Lung (tissue), 17 donors: ENCODE measurements at places on chromosomes 3 and 15. TPM values are rescaled to one million over a fixed set of nuclear protein-coding genes. Genes with fewer than 3 reads are reported as not detected.

Gene TMC3
- 0.03 TPM for total RNA-seq

Gene CRABP1
- not detected for total RNA-seq

Gene VGLL3
- 49.2 TPM for total RNA-seq

Gene ANKUB1
- total RNA-seq: 3.5 TPM

Gene CIB1
- 38.2 TPM for total RNA-seq

Gene CCDC39
- total RNA-seq: 6.7 TPM

Gene CD200R1
- total RNA-seq: 0.83 TPM

Gene CDC25A
- 1.4 TPM for total RNA-seq

Gene NEIL1
- total RNA-seq: 46.8 TPM

Gene PLS1
- 45.4 TPM for total RNA-seq

Gene TMEM266
- total RNA-seq: 4.4 TPM

Gene MORC1
- not detected for total RNA-seq

Gene CPEB1
- total RNA-seq: 3.8 TPM

DNA sequence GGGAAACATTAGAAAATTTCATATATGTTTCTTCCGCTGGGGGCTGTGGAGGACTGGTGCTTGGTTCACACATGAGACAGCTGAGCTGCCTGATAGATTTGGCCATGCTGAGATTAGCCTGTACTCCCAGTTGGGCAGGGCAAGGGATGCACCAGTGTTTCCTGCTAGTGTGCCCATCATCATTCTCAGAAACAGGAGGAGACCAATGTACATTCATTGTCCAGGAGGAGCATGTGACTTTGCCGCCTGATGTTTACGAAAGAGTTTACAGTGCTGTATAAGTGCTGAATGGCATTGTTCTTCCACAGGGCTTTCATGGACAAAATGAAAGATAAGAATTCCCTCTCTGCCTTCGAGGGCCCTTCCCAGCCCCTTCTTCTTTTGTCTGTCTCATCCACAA, 311.1 kb upstream of the THBS1 start:
- DNase-seq: no peak

- DNase-seq: no peak
Measured at GRCh38 chr3:10334459-10334858, 13.5 kb upstream of the SEC13 start.

GRCh38 chr3:182078316-182078715, 366.6 kb downstream of the SOX2 start:
- DNase-seq: no peak

DNA sequence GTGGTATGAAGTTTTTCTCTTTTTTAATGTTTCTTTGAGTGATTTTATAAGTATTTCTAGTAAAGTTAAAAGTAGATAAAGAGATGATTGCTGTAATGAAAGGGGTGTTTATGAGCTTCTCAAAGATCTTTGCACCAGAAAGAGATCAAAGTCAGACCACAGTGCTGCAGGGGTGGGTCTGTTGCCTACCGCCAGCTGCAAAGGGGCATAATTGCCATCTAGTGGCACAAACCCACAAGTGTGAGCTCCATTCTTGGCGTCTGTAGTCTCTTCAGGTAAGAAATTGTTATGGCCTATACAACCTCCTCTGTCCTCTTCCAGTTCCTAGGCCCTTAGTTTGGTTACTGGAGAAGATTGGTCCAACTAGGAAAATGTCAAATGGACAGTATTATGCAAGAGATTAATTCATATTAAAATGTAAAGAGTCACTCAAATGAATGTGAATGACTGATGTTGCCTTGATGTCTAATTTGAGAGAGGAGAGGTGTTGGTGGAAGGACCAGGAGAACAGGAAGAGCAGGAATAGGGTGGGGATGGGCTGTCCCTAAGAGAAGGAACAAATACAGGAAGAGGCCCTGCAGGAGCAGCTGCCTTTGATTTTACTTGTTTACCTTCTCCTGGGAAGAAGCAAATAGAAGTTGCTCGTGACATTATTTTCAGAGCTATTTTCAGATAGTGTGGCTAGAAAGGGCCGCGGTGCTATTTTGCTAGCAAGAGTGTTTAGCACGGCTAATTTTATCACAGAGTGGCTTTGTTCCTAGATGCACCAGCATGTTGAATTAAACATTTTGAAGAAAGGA, 53.0 kb upstream of the GSK3B start:
- peak; percentile 25 for DNase-seq

DNA sequence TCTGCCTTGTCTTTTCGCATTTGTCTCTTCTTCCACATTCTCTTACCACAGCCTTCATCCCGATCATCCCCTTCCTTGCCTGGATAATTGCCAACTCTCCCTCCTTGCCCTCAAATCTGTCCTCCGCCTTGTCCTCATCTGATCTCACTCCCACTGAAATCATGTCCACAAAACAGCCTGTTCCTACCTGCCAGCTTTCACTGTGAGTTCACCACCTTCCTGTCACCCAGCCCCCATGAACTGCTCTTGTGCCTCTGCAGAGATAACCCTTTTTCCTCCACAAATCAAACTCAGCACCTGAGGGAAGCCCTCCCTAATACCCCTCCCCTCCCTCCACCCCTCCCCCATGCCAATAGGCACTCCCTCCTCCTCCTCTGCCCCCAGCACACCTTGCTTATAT, 4.8 kb upstream of the ADCY5 start:
- no peak for DNase-seq

DNA sequence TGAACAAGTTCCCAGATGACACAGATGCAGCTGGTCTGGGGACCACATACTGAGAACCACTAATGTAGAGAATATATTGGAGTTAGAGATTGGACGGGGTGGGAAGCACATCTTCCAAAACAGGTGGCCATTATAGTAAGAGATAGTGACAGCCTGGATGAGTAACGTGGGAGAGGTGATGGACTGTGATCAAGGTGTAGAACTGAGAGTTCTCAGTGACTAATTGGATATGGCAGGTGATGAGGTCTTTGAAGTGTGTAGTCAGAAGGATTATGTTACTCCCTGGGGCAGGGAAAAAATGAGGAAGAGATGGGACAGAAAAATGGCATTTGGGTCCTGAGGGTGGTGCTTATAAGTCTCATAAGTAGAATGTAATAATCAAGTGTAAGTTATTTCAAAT, 66.6 kb downstream of the KCNMB2 start:
- DNase-seq: no peak

- no peak for DNase-seq
Measured at GRCh38 chr3:126480206-126480605, 4.5 kb upstream of the ZXDC start.

DNA sequence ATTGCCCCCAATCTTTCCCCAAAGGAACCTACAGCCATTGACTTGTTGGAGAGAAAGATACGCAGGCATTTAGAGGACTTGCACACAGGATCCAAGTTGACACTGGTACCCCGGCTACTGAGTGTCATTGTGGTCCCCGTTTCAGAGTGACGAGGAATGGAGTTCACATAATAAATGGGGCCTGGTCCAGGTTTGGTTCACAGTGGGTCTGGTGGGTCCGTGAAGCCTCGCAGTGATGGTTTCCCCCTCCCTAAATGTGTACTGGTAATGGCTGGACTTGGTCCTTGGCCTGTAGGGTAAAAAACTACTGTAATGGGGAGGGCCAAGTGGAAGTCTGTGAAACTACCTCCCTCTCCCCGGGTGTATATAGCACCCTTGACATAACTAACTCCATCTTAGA, 232.1 kb upstream of the LYSMD4 start:
- DNase-seq: no peak

DNA sequence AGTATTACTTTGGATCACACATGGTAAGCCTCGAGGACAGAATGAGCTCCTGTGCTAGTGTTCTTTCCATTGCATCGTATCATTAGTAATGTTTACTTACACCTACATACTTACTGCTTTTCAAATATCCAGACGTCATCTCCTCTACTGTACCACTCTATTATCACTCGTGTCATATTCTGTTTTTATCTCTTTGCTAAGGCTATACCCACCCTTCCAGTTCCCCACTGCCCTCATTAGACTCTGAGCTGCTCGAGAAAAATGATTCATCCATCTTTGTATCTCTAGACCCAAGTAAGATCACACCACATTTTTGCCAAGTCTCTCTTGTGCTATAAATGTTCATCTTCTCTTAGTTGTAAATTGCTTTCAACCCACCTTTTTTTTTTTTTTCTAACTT, 245.7 kb downstream of the TIGIT start:
- no peak for DNase-seq

DNA sequence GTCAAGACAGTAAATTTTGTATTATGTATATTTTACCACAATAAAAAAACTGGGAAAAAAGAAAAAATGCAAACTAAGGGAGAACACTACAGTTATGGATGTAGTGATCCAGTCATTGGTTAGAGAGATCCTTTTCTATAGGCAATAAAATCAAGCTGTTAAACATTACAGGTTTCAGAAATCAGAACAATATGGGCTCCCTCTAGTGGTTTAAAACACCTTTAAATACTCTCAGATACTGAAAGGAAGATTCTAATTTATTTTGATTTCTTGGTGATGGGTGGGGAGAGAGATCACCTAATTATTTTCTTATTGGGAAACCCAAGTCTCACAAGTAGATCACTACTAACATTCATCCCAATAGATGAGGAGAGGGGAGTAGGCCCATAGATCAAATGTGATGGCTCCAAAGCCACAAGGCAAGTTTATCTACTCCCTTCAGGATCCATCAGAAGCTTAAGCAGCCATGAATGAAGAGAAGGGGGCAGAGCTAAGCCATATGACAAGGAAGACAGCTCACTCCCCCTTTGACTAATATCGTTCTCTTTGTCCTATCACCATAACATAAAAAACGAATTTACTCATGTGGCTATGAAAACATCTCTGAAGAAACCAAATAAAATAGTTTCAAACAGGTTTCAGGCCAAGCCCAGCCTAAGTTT, 118.6 kb downstream of the ANO10 start:
- DNase-seq: no peak

DNA sequence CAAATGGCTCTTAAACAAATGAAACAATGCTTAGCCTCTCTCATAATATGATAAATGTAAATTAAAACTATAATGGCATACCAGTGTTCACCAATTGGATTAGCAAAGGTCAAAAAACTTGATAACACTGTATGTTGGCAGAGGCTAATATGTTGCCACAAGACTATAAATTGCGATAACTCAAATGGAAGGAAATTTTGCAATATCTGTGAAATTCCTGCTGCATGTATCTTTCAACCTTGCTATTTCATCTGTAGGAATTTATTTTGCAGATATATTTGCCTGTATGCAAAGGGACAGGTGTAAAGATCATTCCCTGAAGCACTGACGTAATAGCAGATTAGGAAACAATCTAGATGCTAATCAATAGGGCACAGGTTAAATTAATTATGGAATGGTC, 191.4 kb upstream of the EIF1B start:
- no peak for DNase-seq

GRCh38 chr3:24773798-24774197, 279.1 kb upstream of the THRB start:
- peak; percentile 93 for DNase-seq

- no peak for DNase-seq
Measured at GRCh38 chr15:98582900-98583554, 65.3 kb upstream of the IGF1R start.

GRCh38 chr15:84883466-84883865, 996 bp upstream of the SLC28A1 start:
- DNase-seq: no peak

DNA sequence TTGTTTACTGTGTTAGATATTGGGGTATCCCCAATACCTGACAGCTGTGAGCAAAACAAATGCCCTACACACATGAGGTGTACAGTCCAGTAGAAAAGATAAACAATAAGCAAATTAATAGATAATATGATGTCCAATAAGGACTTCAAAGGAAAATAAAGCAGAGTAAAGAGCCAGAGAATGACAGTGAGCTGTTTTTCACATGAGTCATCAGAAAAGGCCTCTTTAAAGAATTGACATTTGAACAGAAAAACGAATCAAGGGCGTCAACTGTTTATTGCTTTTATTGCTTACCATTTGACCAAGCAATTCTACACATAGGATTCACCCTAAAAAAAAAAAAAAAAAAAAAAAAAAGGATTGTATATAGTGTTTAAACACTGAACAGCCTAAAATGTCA, 96.6 kb upstream of the FLNB start:
- DNase-seq: no peak

DNA sequence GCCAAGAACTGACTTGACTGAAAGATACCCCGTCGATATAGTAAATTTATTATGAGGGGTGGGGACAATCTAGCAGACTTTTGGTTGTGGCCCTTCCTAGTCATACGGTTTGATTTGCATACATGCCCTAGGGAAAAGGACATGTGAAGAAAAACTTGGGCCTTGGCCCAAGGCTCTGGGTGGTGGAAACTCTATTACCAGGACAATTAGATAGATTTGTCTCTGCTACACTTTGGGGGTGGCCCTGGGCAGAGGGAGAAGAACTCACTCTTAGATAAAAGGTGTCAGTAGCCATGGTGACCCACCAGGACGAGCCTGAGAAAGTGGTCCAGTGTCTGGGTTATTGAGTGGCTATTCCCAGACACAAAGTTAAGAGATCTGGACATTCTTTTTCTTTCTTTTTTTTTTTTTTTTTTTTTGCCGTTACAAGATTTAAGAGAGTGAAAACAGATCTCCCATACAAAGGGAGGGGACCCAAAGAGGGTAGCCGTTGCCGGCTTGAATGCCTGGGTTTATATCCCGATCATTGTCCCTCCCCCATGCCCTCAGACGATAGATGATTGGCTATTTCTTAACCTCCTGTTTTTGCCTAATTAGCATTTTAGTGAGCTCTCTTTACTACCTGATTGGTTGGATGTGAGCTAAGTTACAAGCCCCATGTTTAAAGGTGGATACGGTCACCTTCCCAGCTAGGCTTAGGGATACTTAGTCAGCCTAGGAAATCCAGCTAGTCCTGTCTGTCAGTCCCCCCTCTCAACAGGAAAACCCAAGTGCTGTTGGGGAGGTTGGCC, 96.4 kb upstream of the SMAD3 start:
- no peak for DNase-seq

DNA sequence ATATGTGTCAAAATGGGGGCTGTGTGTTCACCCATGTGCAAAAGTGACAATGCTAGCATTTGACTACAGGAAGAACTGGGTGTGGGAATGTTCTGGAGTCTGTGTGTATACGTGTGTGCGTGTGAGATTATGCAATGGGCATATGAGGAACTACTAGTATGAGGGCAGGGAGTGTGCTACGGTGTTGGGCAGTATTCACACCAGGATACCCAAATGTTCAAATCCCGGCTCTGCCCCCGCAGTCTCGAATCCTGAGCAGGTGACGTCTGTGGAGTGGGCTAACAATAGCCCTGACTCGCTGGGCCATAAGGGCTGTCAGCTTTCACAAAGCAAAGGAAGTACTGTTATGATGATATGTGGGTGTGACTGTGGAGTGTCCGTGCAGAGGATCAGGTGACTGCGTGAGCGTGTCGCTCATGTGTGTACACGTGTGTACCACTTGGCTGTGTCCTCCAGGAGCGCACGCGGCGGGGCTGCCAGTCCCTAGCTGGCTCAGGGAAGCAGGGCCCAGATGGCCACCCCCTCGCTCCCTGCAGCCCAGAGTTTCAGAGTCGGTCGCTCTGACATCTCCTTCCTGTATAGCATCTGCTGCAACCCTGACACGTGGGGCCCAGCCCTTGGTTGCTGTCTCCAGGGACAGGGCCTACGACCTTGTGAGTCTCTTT, 27.2 kb downstream of the IQSEC1 start:
- no peak for DNase-seq

- no peak for DNase-seq
Measured at GRCh38 chr3:31039145-31039544, 144.7 kb upstream of the GADL1 start.

GRCh38 chr15:55319537-55320237, 665 bp downstream of the PIGB start:
- DNase-seq: no peak

GRCh38 chr3:138389841-138390581, 41.6 kb downstream of the MRAS start:
- no peak for DNase-seq
